ENCODE measurements at places on chromosomes 13 and 19.
A peak's percentile ranks its signal among the peaks of the same experiment; 100 is the strongest.

DNA sequence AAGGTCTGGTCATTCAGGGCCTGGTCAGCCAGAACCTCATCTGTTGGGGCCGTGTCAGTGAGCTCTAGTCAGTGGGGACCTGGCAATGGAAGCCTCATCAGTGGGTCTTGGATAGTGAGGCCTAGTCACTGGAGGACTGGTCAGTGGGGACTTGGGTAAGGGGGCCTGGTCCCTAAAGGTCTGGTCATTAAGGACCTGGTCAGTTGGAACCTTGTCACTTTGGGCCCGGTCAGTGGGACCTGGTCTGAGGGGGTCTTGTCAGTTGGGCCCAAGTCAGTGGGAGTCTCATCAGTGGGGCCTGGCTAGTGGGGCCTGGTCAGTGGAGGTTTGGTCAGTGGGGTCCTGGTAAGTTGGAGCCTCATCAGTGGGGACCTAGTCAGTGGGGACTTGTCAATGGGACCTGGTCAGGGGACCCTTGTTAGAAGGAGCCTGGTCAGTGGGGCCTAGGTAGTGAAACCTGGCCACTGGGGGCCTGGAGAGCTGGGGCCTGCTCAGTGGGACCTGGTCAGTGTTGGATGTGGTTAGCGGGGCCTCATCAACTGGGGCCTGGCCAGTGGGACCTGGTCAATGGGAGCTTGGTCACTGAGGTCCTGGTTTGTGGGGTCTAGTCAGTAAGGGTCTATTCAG is 43.7 kb upstream of the TPM4 start:
- no peak for DNase-seq

DNA sequence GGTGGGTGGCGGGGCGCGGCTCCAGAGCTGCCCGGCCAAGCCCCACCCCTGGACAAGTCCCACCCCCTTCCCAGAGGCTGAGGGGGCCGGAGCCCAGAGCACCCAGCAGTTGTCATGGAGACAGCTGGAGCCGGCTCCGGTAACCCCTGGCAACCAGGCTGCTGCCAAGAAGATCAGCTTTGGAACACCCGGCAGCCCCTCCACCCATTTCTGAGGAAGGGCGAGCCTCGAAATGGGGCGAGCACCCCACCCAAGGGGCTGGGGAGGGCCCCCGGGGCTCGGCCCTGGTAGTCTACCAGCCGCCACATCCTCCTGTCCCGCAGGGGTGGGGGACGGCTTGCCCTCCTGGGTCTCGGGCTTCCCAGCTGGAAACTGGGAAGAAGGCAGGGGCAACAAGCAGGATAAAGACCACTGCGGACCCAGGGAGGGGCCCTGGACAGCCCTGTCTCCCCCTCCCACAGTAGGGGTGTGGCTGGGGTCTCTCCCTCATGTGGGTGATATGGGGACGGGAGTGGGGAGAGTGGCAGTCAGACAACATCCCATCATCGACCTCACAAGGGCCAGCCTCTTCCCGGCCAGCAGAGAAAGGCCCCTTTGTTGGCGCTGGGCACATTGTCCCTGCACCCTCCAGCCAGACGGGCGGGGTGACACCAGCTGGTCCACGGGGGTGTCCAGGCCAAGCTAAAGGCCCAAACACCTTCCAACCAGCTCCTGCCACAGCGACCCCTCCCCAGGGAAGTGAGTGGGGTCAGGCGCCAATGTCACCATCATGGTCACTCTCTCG is 1.5 kb downstream of the CERS1 start:
- DNase-seq, result no peak

DNA sequence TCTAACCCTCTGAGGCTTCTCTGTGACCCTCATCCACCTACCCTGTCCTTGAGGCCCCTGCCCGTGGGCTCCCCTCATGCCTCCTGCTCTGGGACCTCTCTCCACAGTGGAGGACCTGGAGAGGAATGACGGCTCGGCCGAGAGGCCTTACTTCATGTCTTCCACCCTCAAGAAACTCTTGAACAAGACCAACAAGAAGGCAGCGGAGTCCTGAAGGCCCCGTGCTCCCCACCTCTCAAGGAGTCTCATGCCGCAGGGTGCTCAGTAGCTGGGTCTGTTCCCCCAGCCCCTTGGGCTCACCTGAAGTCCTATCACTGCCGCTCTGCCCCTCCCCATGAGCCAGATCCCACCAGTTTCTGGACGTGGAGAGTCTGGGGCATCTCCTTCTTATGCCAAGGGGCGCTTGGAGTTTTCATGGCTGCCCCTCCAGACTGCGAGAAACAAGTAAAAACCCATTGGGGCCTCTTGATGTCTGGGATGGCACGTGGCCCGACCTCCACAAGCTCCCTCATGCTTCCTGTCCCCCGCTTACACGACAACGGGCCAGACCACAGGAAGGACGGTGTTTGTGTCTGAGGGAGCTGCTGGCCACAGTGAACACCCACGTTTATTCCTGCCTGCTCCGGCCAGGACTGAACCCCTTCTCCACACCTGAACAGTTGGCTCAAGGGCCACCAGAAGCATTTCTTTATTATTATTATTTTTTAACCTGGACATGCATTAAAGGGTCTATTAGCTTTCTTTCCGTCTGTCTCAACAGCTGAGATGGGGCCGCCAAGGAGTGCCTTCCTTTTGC is 10.8 kb upstream of the ILF3 start:
- DNase-seq, result no peak

DNA sequence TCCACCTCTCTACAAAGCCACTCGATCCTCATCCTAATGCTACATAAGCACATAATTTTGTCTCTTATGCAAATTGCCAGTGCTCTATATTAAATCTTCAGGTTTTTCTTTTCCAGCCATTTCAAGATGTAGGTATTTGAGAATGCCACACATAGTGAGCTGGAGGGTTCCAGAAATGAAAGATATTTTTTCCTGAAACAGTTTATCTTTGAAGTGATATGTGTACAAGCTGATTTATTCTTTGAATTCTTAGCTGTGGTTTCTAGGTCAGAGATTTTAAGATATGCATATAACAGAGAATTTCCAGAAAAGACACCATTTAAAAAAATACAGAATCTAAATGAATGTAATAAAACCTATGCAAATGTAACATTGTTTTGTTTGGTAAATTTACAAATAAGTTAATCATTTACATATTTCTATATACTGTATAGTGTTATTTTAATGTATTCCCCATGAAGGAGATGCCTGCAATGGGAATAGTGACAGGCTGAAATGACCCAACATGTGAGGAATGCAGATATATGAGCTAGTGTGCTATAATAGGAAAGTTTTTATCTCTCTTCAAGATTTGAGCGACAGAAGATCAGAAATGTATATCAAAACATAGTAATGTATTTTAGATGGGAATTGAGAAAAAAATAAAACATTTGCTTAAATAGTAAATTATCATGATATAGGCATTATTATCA is 570.2 kb downstream of the SLITRK1 start:
- no peak for DNase-seq

DNA sequence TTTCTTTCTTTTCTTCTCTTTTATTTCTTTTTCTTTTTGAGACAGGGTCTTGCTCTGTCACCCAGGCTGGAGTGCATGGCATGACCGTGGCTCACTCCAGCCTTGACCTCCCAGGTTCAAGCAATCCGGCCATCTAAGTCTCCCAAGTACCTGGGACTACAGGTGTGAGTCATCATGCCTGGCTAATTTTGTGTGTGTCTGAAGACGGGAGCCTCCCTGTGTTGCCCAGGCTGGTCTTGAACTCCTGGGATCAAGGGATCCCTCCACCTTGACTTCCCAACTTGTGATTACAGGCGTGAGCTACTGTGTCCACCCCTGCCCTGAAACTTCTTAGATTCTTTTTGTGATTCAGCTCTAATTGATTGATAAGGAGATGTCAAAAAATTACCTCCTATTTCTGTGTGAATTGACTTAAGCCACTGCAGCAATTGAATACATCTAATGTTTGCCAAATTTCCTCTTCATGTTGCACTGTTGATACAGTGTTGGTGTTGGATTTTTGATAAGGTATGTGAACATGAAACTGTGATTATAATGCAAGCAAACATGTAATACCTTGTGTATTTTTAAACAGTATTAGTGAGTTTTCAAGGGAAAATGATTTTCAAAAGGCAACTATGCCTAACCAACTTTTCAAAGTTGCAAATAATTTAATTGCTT is 22.6 kb downstream of the KLF5 start:
- no peak for DNase-seq

- no peak for DNase-seq
These were observed 569 bp downstream of the DLEU7 start for GRCh38 chr13:50842990-50843256.

DNA sequence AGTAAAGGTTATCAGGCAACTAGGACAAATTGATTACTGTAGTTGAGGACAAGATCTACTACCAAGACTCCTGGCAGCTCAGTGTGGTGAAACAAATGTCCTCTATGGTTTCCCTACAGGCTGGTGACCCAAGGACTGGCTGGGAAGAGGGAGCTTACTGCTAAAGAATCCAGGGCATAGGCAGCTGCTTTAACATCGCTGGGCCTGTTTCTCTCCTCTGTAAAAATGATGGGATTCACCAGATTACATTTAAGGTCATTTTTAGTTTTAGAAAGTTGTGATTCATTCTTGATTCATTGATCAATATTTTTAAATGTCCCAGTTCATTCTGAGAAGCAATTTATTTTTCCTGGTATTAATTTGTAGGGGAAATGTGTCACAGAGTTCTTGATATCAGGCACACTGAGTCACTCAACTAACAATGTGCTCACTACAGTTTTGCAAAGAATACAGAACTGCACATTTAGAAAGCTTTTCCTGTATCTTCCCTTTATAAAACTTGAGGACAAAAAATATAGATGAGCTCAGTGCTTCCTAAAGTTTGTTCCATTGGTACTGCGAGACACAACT is 19.6 kb upstream of the FAM124A start:
- no peak for DNase-seq

GRCh38 chr13:27401210-27401609 is 23.2 kb upstream of the GTF3A start:
- DNase-seq, result no peak

DNA sequence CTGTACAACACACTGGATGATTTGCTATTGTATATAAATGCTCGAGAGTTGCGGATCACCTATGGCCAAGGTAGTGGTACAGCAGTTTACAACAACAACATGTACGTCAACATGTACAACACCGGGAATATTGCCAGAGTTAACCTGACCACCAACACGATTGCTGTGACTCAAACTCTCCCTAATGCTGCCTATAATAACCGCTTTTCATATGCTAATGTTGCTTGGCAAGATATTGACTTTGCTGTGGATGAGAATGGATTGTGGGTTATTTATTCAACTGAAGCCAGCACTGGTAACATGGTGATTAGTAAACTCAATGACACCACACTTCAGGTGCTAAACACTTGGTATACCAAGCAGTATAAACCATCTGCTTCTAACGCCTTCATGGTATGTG is 21.5 kb downstream of the OLFM4 start:
- DNase-seq, result no peak

- no peak for DNase-seq
These were observed 7.1 kb downstream of the PCDH9 start for GRCh38 chr13:67223024-67223423.

- no peak for DNase-seq
These were observed 264.1 kb downstream of the TSHZ3 start for GRCh38 chr19:31085125-31085524.

DNA sequence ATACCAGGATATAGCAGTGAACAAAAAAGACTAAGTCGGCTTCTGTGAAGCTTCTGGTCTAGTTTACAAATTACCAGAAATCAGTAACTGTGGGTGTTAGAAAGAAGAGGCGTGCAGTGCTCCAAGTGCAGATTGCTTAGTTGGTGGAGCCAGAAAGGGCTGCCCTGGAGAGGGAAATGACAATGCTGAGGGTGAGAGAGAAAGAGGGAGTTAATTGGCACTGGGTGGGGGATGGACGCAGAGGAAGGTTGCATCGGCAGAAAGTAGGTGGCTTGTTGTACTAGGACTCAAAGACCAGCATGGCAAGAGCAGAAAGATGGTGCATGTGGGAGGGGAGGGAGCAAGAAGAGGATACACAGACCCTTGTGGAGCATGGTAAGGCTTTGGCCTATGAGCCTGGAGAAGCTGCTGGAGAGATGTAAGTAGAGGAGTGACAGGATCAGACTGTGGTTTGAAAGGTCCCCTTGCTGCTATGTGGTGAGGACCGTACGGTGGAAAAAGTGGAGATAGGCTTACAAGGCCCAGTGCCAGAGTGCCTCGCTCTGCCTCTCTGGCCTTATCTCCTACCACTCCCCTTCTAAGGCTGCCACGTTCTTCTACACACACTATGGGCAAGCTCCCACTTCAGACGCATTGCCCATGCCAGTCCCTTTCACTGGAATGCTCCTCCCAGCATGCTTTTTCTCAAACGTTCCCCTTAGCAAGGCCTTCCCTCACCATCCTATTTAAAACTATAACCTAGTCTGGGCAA is 13.5 kb downstream of the SMG9 start:
- DNase-seq, result no peak

- no peak for DNase-seq
These were observed 13.6 kb downstream of the LCP1 start for GRCh38 chr13:46168341-46168740.

DNA sequence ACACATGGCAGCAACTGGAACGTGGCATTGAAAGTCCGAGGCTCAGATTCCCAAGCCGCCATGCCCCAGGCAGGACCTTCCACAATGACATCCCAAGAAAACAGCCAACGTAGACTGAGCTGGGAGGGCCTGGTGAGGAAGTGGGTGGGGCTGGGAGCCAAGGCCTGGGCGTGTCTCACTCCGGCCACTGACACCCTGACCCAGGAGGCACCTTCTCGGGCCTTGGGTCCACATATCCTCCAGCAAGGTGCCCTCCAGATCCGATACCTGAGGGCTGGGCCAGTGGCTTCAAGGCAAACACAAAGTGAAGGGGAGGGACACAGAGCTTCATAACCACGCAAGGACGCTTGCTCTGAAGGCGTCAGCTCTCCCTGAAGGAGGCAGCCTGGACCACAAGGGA is 43.0 kb downstream of the RAB20 start:
- DNase-seq, result no peak

GRCh38 chr19:2575734-2576481 is 100.0 kb downstream of the GADD45B start:
- DNase-seq, result no peak

GRCh38 chr19:34480971-34481841 is at the start of gene WTIP:
Gene WTIP, plus strand, starts transcription at chr19:34481758. Its CDS starts 217 bp downstream, at chr19:34481975.
- peak; percentile 66 for DNase-seq

DNA sequence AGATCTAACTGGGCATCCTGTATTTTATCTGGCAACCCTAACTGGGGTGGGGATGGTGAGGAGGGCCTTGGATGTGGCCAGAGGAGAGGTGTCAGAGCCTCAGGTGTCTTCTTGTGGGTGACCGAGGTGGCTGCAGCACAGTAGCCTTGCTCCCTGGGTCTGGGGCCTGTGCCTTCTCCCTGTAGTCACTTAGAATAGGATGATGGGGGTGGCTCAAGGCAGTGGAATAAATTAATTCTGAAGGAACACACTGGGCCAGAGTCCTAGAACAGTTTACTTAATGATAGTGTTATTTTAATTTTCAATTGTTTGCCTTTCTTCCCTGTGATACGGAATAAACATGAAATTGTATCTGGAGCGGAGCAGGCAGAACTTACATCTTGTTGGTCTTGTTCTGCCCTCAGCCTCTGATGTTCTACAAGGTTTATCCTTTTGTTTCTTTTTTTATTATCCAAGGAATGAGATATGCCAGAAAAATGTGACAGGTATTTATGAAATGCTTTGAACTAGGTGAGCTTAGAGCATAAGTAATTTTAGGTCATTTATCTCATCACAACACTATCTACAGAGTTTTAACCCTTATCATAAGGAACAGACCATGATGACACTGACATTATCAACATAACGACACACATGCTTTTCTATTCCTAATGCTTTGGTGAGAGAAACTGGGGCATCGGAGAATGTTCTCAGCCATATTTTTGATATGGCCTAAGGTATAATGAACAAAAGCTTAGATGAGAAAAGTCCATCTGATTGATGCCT is 51.4 kb downstream of the LRCH1 start:
- DNase-seq, result no peak
